ENCODE measurements at places on chromosomes 2 and 18. TPM values are rescaled to one million over a fixed set of nuclear protein-coding genes. Genes with fewer than 3 reads are reported as not detected.

DNA sequence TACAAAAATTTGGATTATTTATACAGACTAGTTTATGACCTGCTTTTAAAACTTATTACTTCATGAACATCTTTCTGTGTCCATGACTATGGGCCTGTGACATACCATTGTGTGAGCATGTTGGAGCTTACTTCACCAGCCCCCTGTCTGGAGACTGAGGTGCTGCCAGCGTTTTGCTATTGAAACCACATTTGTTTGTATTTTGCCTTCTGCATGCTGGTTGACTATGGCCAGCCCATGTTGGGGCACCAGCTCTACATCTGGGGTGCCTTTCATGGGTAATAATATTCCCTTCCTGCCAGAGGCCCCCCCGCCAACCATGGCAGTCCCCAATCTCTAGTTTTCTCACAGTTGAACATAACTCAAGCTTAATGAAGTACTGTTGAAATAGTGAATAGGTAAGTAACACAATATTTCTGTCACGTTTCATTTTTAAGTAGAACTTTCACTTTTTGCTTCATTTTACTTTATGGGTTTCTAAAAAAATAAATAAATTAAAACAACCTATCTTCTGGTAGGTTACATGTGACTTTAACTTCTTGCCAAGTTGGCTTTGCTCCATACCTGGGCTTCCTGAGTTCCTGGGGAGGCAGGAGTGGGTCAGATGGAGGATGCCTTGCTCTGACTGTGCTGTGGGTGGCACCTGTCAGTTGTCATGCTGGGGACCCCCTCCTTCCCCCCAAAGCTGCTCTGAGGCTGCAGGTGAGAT is 63.9 kb downstream of the DGKD start:
- peak; percentile 51 for DNase-seq

DNA sequence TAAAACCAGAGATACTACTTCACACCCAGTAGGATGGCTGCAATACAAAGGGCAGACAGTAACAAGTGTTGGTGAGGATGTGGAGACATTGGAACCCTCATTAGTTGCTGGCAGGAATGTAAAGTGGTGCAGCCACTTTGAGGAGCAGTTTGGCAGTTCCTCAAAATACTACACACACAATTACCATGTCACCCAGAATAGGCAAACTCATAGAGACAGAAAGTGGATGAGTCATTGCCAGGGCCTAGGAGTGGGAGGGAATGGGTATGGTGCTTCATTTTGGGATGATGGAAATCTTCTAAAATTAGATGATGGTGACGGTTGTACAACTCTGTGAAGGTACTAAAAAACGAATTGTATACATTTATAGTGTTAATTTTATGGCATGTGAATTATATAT is 54.8 kb downstream of the ATP9B start:
- DNase-seq: peak; percentile 13

Gene SNX17
- total RNA-seq: 125 TPM

- DNase-seq: no peak
These were observed 238.6 kb downstream of the C1D start for GRCh38 chr2:67824186-67824585.

GRCh38 chr2:102005989-102006885 is 14.5 kb downstream of the IL1R2 start:
- DNase-seq: peak; percentile 71

Gene RNMT
- total RNA-seq: 53.0 TPM

DNA sequence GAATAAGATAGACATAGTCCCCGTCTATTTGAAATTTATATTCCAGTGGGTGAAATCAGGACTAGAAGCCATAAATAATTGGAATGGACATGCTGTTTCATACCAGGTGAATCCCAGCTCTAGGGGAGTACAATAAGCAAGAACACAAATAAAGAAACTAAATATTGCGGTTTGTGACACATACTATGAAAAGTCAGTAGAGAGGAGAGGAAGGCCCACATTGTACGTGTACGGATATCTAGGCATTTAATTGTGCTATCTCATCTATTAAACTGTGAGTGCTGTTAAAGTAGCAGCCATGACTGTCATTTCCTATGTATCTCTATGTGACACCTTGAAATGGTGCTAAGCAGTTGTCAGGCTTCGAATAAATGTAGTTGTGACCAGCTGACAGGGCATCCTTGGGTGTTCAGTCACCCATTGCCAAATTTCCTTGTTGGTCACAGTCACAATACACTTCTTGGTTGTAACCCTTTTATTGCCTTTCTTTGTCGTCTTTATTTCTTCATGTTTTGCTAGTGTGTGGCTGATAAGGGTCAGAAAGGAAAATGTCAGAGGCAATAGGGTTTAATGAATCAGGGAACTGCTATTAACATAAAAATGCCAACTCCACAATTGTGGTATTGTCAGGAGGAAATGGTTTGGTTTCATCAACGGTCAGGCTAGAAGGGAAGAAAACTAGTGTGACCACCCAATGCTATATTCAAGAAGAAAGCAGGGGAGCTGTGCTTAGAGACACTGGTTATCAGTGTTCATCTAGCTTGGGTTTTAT is 31.5 kb downstream of the CPO start:
- DNase-seq: no peak

Gene ITGA4
- total RNA-seq: 0.42 TPM

Gene CDH2
- total RNA-seq: 14.6 TPM

DNA sequence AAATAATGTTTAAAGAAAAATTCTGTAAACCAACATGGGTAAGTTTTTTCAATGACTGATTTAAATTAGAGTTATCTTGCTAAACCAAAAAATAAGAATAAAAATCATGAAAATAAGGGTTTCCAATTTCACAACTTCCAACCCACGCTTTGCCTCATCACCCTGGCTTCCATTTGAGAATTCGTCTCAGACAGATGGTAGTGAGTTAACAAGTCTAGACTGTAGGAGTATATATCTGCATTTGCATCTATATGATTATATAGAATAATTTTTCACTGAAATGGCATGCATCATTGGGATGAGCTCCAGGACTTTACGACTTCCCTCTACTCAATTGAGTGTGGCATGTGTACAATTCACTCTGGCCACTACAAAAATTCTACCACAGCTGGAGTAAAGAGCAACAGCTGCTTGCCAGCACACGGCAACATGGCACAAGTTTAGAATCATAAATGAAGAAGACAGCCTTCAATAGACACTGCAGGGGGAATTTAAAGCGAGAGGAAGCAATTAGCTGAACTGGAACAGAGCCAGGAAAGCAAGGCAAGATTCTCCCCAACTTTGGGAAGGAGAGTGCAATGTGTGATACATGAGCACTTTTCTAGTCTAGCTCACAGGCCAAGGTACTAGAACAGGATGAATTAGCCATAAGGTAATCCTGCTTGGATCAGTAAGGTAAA is 1673.5 kb upstream of the CELF4 start:
- DNase-seq: no peak

DNA sequence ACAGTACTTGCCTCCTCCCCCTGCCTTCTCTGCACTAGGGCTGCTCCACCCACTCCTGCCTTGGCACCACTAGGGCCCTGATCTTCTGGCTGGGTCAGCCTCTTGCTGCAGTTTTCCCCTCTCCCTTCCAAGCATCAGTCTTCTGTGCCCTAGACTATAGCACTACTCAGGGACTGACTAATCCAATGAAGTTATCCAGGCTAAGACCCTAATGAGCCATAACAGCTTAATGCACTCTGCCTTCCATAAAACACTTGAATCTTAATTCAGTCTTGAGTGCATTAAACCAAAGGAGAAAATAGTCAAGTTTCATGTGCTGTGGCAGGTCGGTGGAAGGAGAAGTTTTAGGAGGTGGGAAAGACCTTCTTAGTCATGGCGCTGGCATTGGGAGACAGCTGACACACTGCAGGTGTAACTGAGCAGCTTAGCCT is 95.7 kb downstream of the BIN1 start:
- no peak for DNase-seq

DNA sequence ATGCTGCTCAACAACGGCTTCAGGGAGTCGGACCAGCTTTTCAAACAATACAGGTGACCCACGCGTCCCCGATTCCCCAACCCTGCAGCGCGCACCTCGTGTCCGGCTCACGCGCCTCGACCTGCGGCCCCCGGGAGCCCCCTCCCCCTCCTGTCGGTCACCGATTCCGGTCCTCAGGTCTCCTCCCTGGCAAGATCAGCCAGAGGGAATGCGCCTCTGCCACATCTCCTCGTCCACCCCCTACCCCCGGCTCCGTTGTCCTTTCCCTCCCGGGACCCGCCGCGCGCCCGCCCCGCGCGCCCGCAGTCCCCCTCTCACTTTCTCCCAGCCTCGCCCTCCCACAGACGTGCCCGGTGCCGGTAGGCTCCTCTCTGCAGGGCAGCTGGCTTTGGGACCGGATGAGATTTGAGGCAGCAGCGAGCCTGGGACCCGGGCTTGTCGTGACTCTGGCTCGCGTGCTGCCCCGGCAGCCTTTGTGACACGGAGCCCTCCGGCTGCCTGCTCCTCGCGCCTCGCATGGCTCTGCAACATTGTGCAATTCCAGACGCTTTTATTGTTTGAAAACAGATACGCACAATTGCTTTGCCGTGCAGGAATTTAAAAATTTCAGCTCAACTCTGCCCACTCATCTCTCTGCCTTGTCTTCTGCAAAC is 558 bp downstream of the TTC39C start:
- peak; percentile 63 for DNase-seq

GRCh38 chr2:66069937-66070720 is 364.8 kb upstream of the MEIS1 start:
- no peak for DNase-seq

DNA sequence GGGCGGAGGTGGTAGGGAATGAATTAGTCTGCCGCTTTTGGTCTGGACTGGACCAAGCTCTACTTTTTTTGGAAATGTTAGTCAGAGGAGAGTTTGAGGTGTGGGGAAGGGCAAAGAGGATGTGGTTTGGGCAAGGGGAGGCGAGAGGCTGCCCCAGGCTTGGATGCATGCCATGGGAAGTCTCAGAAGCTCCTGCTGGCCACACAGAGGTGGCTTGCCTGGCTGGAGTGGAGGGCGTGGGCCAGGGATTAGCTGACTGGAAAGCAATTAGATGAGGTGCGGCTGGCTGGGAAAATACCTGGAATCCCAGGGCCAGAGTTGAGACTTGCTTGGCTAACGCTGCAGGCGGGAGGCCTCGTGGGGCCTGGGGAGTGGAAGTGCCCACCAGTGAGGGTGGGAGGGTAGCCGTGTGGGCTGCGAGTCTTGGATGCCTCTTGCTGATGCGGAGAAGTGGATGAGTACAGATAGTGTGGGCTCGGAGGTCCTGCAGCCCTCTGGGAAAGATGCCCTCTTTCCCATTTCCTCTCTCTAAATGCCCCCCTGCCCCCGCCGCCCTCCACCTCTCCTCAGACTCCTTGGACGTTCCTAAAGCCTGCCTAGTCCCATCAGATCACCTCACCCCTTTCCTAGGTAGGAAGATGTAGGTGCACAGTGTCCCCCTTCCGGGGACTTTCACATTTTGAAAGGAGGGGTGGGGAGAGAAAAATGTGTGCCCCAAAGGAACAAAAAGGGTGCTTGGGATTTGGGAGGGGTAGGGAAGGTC is 117.6 kb downstream of the SMAD7 start:
- peak; percentile 98 for DNase-seq

Gene ESPNL
- total RNA-seq: not detected

DNA sequence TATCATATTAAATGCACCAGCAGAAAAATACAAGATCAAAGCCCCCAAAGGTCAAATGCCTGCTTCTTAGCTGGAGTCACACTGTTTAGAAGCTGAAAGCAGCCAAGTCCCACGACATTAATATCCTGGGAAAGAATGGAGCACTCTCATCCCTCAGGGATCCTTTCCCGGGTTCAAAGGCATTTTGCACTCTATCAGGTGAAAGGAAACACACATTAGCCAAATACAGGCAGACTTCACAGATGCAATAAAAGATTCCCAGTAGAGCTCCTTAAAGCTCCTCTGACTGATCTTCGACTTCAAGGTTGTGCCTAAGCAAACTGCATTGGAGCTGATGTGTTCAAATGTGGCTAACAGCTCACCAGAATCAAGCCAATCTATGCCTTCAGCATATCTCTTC is 158.4 kb downstream of the RNF152 start:
- no peak for DNase-seq

DNA sequence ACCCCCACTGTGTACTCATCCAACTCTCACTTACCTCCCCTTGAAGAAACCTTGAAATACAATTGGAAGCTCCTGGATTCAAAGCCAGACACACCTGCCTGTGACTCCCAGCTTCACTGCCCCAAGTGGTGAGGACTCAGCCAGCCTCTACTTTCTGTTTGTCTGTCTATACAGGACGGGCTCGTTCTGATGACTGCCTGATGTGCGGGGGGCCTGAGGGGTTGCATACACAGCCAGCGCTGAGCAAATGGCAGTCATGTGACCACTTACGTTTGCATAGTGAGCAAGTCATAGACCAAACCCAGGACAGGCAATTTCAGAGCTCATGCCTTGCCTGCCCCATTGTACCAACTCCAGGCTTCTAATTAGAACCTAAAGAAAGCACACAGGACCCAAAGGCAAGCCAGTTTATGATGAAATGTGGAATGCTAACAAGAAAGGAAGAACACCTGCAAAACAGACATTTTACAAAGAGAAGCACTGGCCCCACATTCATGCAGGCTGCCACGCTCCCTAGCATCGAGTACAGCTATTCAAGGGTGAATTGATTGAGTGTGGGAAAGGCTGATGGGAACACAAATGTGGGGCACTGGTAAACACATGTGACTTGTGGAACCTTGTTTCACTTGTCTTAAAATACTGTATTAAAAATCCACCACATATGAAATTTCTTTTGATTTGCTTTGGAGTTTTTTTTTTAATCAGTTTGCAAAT is 137.8 kb downstream of the LNPK start:
- no peak for DNase-seq

Gene MPP4
- not detected for total RNA-seq

Gene ZNF804A
- total RNA-seq: not detected

- peak; percentile 29 for DNase-seq
These were observed 88.0 kb downstream of the ACTR3 start for GRCh38 chr2:113977660-113978523.

Gene ITGB6
- 6.9 TPM for total RNA-seq

DNA sequence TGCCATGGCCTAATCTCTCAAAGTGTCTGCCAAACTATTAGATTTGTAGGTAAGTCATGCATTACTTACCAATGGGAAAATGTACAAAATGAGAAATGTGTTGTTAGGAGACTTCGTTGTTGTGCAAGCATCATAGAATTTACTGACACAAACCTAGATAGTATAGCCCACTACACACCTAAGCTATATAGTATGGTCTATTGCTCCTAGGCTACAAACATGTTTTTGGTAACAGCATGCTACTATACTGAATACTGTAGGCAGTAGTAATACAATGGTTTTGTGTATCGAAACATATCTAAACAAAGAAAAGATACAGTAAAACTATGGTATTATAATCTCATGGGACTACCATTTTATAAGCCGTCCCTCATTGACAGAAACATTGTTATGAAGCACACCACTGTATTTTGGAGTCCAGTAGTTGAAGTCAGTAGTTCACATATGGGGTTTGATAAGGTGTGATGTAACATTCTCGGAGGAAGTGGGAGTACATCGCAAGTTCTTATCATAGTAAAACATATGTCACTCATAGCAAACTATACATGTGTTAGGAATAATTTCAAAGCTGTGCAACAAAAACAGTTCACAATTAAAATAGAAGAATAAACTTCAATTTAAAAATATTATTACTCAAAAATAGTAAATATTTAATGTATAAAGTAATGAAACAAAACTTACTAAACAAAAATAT is 12.0 kb upstream of the GTF2A1L start:
- DNase-seq: no peak

GRCh38 chr2:209505410-209505809 is 81.6 kb downstream of the MAP2 start:
- DNase-seq: no peak

Gene SP140L
- total RNA-seq: 33.2 TPM

Measured in MCF 10A (cell line).